Cerebellar nuclear complex (tissue), 1 donor: ENCODE measurements at places on chromosomes 6 and 20.

GRCh38 chr6:12119085-12119588, 107.0 kb downstream of the HIVEP1 start:
- DNase-seq, result no peak

DNA sequence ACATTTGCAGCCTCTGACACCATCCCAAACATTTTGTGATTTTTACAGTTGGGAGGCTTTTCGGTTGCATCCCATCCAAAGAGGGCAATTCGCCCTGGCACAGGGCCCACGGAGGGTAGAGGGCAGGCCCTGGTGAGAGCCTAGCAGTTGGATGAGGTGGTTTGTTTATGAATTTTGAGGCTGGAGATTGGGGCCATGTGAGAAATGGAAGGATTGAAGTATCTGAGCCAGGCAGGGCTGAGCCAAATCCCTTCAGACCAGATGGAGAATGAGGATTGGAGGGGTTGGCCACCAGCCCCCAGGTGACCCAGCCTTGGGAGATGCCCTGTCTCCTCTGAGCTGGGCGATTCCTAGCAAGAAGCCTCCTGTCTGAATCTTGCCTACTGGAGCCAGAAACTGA, 52.6 kb upstream of the CCDC167 start:
- DNase-seq, result no peak

- no peak for DNase-seq
Observed at GRCh38 chr6:90222724-90223198, 73.9 kb downstream of the BACH2 start.

DNA sequence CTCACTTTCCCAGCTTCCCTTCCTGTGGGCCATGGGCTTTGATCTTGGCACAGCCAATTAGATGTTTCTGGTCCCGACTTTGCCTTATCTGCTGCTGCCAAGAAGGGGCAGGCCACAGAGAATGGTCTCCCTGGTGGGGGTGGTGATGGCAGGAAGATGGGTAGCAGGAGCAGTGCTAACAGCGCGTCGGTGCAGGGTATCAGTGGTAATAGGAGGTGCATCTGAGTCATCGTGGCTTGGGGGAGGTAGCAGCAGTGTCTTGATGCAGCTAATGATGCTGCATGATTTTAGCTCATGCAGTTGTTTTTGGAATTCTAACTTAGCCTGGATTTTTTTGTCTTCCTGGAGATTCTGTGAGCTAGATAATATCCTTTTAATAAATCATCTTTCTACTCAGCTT, 18.9 kb upstream of the MAS1 start:
- DNase-seq, result no peak

GRCh38 chr20:3787324-3788014, 929 bp upstream of the CENPB start:
- no peak for DNase-seq

- no peak for DNase-seq
Observed at GRCh38 chr6:51203504-51203903, 384.8 kb downstream of the TFAP2B start.

GRCh38 chr20:7971536-7972280, 31.4 kb upstream of the HAO1 start:
- DNase-seq, result no peak

GRCh38 chr6:21970569-21971300, 326.1 kb downstream of the PRL start:
- no peak for DNase-seq

DNA sequence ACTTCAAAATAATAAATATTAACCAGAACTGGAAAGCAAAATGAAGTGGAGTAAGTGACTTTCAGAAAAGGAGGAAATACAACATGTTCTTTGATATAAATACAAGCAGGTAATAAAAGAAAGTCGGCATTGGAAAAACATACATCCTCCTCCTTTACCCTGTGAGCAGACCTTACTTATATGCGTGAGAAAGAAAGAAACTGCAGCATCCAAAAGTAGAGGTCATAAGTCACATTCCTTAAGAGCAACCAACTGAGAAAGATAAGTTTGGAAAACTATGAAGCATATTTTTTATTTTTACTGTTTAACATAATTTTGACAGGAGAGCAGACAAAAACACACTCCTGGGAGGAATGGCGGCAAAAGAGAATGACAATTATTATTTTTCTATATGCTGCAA, 155.5 kb downstream of the HACE1 start:
- DNase-seq, result no peak
